Naive thymus-derived CD8-positive, alpha-beta T cell (primary cell): ENCODE measurements at places on chromosomes 11 and 22. TPM values are rescaled to one million over a fixed set of nuclear protein-coding genes. Genes with fewer than 3 reads are reported as not detected.

Gene KRTAP5-11
- total RNA-seq = not detected

Gene FIBP
- total RNA-seq = 33.0 TPM

Gene SMCO4
- not detected for total RNA-seq

Gene MYRF
- total RNA-seq = 0.68 TPM

Gene SLC43A1
- total RNA-seq = 27.2 TPM

Gene APOL4
- not detected for total RNA-seq

Gene BSCL2
- 37.0 TPM for total RNA-seq

Gene RHOD
- not detected for total RNA-seq

Gene OR4C12
- total RNA-seq = not detected

Gene FOLR3
- total RNA-seq = not detected

Gene SCN2B
- not detected for total RNA-seq

Gene IFITM10
- 4.3 TPM for total RNA-seq

Gene RNF215
- 5.6 TPM for total RNA-seq

Gene CHRNA10
- total RNA-seq = 5.1 TPM

Gene HBE1
- total RNA-seq = not detected

Gene MMP3
- total RNA-seq = not detected

Gene GRK3
- 8.8 TPM for total RNA-seq

Gene MMP10
- not detected for total RNA-seq

Gene MRGPRE
- not detected for total RNA-seq

Gene RTN4R
- 5.0 TPM for total RNA-seq

Gene TST
- total RNA-seq = not detected

Gene SMIM38
- 0.36 TPM for total RNA-seq

Gene CELSR1
- 0.82 TPM for total RNA-seq

Gene SMTNL1
- total RNA-seq = not detected

Gene HOATZ
- total RNA-seq = not detected

Gene KCNE3
- not detected for total RNA-seq

Gene IL18
- total RNA-seq = not detected

Gene TMEM225
- total RNA-seq = not detected

Gene OR51B5
- total RNA-seq = not detected

Gene VPREB1
- not detected for total RNA-seq

Gene DDI1
- total RNA-seq = not detected

Gene SCGB2A2
- total RNA-seq = not detected

Gene SAA4
- not detected for total RNA-seq

Gene NECTIN1
- total RNA-seq = 2.5 TPM

Gene SCUBE2
- not detected for total RNA-seq

Gene POU2F3
- total RNA-seq = not detected

Gene ANO1
- total RNA-seq = not detected

Gene OVCH2
- not detected for total RNA-seq

Gene ACR
- total RNA-seq = not detected

Gene SMPD1
- 54.8 TPM for total RNA-seq

Gene GRAP2
- total RNA-seq = 202 TPM

Gene C11orf16
- not detected for total RNA-seq

Gene CECR2
- 0.14 TPM for total RNA-seq

Gene RTL10
- total RNA-seq = 33.0 TPM

Gene MIOX
- total RNA-seq = not detected

Gene TMEM41B
- 78.6 TPM for total RNA-seq

Gene GALNT18
- total RNA-seq = not detected

Gene BRMS1
- total RNA-seq = 48.8 TPM

Gene HEPHL1
- total RNA-seq = not detected

Gene CDCA5
- 1.0 TPM for total RNA-seq

Gene CD248
- total RNA-seq = 37.0 TPM

Gene PLEKHB1
- 86.8 TPM for total RNA-seq

Gene UEVLD
- total RNA-seq = 10.5 TPM

Gene SGSM1
- 0.82 TPM for total RNA-seq

Gene APOL5
- not detected for total RNA-seq
